ENCODE measurements at places on chromosomes 2 and 18.

GRCh38 chr18:62420513-62421209 is 95.6 kb downstream of the TNFRSF11A start:
- DNase-seq: peak; percentile 41

DNA sequence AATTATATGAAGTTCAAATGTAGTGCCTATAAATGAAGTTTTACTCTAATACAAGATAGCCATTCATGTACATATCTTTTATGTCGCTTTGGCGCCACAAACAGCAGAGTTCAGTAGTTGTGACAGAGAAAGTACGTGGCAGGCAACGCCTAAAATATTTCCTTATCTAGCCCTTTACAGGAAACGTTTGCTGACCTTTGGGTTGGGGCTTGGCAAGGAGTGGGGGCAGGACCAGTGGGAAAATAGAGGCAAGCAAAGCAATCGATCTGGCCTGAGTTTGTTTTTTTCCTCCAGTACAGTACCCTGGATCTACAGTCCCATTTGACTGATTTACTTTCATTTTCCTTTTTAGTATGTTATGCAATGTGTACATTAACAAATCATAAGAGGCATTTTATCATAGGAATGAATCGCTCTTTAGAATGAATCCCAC is 13.1 kb downstream of the CCDC68 start:
- DNase-seq: no peak

GRCh38 chr2:228374741-228375140 is 193.3 kb upstream of the SPHKAP start:
- no peak for DNase-seq

- no peak for DNase-seq
Measured at GRCh38 chr2:141714496-141714895, 416.3 kb downstream of the LRP1B start.

DNA sequence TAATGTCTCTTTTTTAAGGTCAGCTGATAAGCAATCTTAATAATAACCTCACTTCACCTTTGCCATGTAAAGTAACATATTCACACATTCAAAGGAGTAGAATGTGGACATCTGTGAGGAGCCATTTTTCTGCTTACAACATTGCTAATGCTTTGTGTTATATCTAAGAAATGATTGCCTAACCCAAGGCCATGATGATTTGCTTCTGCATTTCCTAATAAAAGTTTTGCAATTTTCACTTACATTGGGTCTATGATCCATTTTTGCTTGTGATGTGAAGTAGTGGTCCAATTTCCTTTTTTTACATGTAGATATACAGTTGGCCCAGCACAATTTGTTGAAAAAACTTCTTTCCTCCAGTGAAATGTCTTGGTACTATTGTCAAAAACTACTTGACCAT is 22.0 kb downstream of the RELCH start:
- no peak for DNase-seq

DNA sequence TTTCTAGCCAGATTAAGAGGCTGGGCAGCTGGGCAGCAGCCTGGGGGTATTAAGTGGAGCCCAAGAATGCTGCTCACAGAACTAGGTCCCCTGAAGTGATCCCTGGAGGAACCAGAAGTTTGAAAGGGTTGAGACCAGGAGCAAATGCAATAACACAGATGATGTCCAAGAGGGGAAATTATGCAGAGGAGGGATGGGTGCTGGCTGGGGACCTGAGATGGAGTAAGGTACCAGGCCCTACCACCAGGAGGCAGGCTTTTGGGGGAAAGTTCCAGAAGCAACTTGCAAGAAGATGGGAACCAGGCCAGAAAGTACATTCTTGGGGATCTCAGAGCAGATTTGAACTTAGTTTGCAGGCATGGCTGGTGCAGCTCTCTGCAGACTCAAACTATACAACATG is 175.1 kb downstream of the NCK2 start:
- DNase-seq: no peak

DNA sequence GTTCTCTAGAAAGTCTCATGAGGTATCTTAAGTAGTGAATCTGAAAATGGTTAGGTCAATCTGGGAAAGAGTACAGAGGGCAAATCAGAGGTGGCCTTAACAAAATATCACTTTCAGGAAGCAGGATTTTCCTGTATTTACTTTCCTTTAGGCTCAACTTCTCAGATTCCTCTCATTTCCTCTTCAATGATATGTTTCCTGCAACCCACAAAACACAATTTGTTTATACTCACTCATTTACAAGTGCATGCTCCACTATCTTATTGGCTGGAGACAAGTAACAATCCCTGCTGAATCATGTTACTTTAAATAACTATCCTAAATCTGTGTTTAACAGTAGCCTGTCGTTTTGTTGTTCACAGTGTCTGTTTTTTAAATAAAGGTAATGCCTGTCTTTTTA is 228.1 kb downstream of the DSC3 start:
- DNase-seq: no peak

DNA sequence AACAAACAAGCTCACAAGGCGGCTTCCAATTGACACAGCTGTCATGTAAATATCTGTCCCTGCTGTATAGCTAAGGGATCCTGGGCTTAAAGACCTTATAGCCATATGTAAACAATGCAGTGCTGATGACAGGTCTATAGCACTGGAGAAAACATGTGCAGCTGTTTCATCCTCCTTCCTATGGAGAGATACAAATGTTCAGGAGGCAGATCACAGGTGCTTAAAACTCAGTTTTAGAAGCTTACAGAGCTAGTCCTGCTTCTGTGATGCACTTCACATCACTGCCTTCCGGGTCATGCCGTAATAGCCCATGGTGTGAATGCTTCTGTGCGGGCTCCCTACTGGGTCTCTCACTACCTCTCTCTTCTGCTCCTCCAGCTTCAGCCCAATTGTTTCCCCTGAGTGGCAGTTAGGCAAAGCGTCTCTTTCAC is 262.4 kb upstream of the CHST9 start:
- no peak for DNase-seq

DNA sequence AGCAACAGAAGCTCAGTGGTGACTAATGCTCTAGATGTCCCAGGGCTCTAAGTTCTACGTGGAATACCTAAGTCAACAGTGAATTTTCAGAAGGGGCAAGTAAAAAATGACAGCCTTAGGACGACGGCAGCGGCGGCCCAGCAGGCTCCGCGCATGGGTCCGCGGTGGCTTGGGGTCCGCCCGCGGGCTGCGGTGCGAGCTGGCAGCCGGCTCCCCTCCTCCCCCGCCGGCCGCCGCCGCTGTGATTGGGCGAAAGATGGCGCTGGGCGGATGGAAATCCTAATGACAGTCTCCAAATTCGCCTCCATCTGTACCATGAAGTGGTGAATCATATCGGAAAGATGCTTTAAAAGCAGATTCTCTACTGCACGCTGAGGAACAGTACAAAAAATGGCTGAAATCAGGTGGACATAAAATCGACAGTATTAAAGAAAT is 74.7 kb downstream of the HNRNPLL start:
- no peak for DNase-seq

GRCh38 chr2:200650195-200650594 is 64.4 kb downstream of the AOX1 start:
- no peak for DNase-seq

GRCh38 chr2:237590272-237591140 is at the start of gene RAB17:
Gene RAB17, minus strand, starts transcription at chr2:237590734. Its CDS starts 4,580 bp downstream, at chr2:237586154.
- DNase-seq: no peak

- no peak for DNase-seq
Measured at GRCh38 chr2:118738524-118739308, 108.7 kb downstream of the EN1 start.

- no peak for DNase-seq
Measured at GRCh38 chr18:61530681-61531080, 197.5 kb downstream of the CDH20 start.

GRCh38 chr18:13477147-13477683 is 249.1 kb downstream of the FAM210A start:
- no peak for DNase-seq

- no peak for DNase-seq
Measured at GRCh38 chr18:32300914-32301313, 111.1 kb downstream of the MEP1B start.

GRCh38 chr2:162661618-162662017 is 176.9 kb downstream of the KCNH7 start:
- no peak for DNase-seq

DNA sequence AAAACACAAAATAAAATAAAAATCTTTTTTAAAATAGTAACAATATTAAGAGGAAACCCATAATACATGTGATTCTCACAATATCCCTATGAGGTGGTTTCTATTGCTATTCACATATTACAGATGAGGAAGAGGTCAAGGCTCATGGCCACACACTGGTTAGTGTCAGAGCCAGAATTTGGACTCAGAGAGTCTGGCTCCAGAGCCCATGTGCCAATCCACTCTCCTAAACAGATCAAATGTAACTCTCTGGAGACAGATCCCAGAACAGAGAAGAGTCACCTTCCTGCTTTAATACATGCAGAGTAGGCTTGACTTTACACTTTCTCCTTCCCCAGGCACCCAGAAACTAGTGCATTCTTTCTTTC is 10.1 kb upstream of the SLC11A1 start:
- DNase-seq: no peak
